Glutamatergic neuron (in vitro differentiated cells): ENCODE measurements at places on chromosomes 11 and 22.
A peak's percentile ranks its signal among the peaks of the same experiment; 100 is the strongest.

DNA sequence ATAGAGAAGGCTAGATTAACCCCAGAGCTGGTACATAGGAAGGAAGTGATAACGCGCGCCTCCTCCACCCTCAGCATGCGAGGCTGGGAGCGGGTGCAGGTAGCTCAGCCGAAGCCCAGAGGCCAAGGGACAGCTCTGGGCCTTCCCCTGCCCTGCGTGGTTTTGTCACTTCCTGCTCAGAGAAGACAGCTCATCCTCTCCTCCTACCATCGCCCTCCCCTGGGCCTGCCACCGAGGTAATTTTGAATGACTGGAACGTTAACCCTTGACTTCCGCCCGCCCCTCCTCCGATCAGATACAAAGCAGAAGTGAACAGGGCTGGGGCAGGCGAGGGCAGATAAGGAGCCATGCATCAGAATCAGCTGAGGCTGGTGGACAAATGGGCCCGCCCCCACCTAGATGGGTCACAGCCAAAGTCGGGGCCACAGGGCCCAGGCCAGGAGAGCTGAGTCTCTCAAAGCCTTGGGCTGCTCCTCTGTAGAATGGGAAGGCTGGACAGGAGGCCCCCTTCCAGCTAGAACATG is 1.6 kb downstream of the RAC2 start:
- H3K4me1 ChIP-seq, result peaks cover 10% of the 10 kb centered on the region
- H3K27ac ChIP-seq, result no peak overlapping the region
- DNase-seq, result no peak

- H3K27ac ChIP-seq, result no peak overlapping the region
- H3K4me1 ChIP-seq, result no peaks in the 10 kb centered on the region
- DNase-seq, result peak; percentile 74
- H3K27me3 ChIP-seq, result no peaks in the 10 kb centered on the region
- no peaks in the 10 kb centered on the region for H3K36me3 ChIP-seq
These were observed 35.5 kb downstream of the PIWIL4 start for GRCh38 chr11:94602430-94603372.

- H3K27me3 ChIP-seq, result peaks cover 5% of the 10 kb centered on the region
- peaks cover 26% of the 10 kb centered on the region for H3K4me1 ChIP-seq
- H3K36me3 ChIP-seq, result no peaks in the 10 kb centered on the region
- no peak overlapping the region for H3K27ac ChIP-seq
These were observed 45.8 kb downstream of the ELFN2 start for GRCh38 chr22:37381489-37381888.

GRCh38 chr22:44711241-44711560 is 9.2 kb downstream of the PRR5 start:
- no peak overlapping the region for H3K27ac ChIP-seq
- no peaks in the 10 kb centered on the region for H3K36me3 ChIP-seq
- peaks cover 1% of the 10 kb centered on the region for H3K4me1 ChIP-seq
- H3K27me3 ChIP-seq, result peaks cover 11% of the 10 kb centered on the region
- no peak for DNase-seq

DNA sequence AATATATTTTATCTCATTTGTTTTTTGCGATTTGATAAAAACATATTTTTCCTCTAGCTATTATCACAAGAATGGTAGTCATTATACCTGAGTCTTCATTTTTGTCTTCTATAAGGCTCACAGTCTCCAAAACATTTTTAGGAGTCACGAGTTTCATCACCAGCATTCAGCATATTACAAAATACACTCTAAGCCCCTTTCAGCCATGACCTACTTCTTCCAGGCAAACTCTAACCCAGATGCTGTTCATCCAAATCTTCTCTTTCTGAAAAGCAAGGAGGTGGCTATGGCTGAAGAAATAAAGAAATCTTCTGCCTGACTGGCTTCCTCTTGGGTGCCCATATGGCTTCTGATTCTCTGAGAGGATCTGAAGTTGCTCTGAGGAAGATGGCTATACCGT is 35.7 kb upstream of the USP47 start:
- no peak overlapping the region for H3K4me3 ChIP-seq
- no peak overlapping the region for H3K27ac ChIP-seq
- DNase-seq, result no peak
- no peaks in the 10 kb centered on the region for H3K36me3 ChIP-seq

DNA sequence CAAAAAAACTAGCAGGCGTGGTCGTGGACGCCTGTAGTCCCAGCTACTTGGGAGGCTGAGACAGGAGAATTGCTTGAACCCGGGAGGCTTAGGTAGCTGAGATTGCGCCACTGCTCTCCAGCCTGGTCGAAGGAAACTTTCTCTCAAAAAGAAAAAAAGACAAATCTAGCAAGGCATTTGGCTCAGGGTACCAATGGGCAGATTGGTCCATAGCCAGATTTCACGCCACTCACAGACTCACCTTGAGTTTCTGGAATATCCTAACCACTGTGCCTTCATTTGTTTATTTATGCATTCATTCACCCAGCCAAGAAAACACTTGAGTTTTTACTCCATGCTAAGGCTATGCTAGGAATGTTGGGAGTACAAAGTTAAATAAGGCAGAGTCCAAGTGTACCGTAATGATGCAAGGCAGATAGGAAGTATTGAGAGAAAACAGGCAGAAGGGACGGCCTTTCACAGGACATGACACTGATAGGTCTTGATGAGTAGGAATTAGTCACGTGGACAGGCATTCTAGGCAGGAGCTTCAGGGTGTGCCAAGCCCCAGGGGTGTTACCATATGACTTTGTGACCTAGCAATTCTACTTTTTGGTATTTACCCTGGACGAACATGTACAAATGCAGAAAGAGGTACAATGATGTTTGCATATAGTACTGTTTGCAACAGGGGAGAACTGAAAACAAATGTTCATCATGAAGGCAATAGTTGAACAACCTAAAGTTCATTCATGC is 3.0 kb upstream of the PACSIN3 start:
- H3K36me3 ChIP-seq, result no peaks in the 10 kb centered on the region
- no peak overlapping the region for H3K27ac ChIP-seq
- peaks cover 2% of the 10 kb centered on the region for H3K27me3 ChIP-seq
- no peak overlapping the region for H3K4me3 ChIP-seq

- peaks cover 7% of the 10 kb centered on the region for H3K4me1 ChIP-seq
- no peaks in the 10 kb centered on the region for H3K36me3 ChIP-seq
- no peak for DNase-seq
- H3K27ac ChIP-seq, result no peak overlapping the region
These were observed 34.3 kb downstream of the ZNF202 start for GRCh38 chr11:123707206-123707605.

DNA sequence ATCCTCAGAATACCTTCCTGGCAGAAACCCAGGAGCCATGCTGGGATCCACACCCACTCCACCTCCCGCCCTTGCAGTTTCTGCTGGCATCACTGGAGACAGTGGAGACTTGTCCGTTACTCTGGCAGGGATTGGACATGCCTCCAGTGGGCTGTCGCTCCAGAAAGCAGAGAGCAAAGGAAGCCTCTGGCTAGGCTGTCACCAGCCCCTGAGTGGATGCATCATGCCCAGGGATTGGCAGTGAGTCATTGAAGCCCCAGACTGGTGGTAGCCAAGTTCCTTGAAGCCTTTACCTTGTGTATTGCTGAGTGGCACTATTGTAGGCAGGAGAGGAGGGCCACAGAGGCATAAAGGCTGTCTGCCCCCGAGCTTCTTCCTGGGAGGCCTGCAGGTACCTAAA is 34.8 kb upstream of the E2F8 start:
- no peak overlapping the region for H3K27ac ChIP-seq
- no peak for DNase-seq
- H3K4me3 ChIP-seq, result no peak overlapping the region
- peaks cover 2% of the 10 kb centered on the region for H3K27me3 ChIP-seq
- peaks cover 1% of the 10 kb centered on the region for H3K4me1 ChIP-seq
- H3K36me3 ChIP-seq, result no peaks in the 10 kb centered on the region

DNA sequence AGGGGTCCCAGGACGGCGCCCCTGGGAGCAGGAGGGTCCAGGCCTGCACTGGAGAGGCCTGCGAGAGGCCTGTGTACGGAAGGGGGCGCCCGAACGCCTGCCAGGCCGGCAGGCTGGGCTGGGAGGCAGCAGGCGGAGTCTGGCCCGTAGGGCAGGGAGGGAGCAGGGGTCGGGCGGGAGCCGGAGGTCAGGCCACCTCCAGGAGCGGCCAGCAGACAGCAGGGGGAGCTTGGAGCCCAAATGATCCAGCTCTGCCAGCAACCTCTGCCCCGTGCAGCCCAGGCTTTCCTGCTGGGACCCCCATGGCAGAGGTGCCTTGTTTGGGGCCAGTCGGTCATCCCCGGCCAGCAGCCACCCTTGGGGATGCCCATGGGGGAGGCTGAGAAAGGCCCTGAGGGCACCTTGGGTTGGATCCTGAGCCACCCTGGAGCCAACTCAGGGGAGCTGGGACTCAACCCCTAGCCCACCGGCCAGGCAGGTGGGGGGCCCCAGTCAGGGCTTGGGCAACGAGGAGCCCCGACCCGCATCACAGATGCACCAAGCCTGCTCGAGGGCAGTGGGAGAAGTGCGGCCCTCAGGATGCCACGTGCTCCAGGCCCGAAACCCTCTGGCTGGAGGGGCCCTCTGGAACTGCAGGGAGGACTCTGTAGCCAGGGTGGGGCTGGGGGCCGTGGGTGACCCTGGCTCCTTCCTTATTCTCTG is 9.6 kb upstream of the SYT8 start:
- H3K4me3 ChIP-seq, result no peak overlapping the region
- no peaks in the 10 kb centered on the region for H3K4me1 ChIP-seq
- peaks cover 5% of the 10 kb centered on the region for H3K36me3 ChIP-seq
- peak; percentile 95 for DNase-seq
- H3K27me3 ChIP-seq, result peaks cover 10% of the 10 kb centered on the region

DNA sequence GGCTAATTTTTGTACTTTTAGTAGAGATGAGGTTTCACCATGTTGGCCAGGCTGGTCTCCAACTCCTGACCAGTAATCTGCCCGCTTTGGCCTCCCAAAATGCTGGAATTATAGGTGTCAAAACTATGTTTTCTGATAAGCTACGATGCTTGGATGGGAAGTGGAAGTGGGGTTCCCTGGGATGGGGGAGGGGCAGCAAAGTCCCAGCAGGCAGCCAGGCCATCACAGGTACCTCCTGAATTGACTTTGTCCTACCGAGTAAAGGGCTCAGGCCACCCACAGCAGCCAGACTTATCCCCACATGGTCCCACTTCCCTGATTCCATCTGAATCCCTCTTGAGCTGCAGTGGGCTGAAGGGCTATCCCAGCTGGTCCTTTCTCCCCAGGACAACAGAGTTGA is 6.9 kb downstream of the FTH1 start:
- H3K27me3 ChIP-seq, result peaks cover 10% of the 10 kb centered on the region
- peaks cover 6% of the 10 kb centered on the region for H3K4me1 ChIP-seq
- H3K27ac ChIP-seq, result no peak overlapping the region

- no peaks in the 10 kb centered on the region for H3K36me3 ChIP-seq
- H3K27ac ChIP-seq, result no peak overlapping the region
- no peak overlapping the region for H3K4me3 ChIP-seq
- no peak for DNase-seq
These were observed 67.2 kb downstream of the EFCAB6 start for GRCh38 chr22:43744700-43745410.

GRCh38 chr11:104866815-104867214 is 31.4 kb downstream of the CASP12 start:
- H3K27ac ChIP-seq, result no peak overlapping the region
- no peak overlapping the region for H3K4me3 ChIP-seq
- DNase-seq, result no peak
- no peaks in the 10 kb centered on the region for H3K4me1 ChIP-seq
- H3K36me3 ChIP-seq, result peaks cover 6% of the 10 kb centered on the region

DNA sequence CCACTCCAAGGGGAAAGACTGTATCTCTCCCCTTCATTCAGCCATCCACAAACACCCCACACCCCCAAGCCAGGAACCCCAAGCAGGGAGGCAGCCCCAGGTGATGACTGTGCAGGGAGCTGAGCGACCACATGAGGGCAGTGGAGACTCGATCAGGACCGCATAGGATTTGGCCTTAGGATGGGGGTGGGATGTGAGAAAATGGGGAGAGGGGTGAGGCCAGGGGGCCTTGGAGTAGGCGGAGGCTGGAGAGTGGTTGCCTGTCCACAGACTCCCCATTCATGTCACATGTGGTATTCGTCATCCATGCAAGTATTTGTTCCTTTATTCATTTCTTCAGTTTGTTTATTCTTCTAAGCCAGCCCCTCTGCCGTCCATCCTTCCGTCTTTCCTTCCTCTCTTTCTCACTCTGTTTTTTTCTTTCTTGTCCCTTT is 2.7 kb upstream of the RHOD start:
- peak overlapping the region; percentile 29 for H3K27ac ChIP-seq
- H3K27me3 ChIP-seq, result peaks cover 7% of the 10 kb centered on the region
- H3K36me3 ChIP-seq, result no peaks in the 10 kb centered on the region
- peak; percentile 71 for DNase-seq

GRCh38 chr22:36107436-36107835 is 53.1 kb downstream of the APOL3 start:
- no peak overlapping the region for H3K4me3 ChIP-seq
- no peaks in the 10 kb centered on the region for H3K27me3 ChIP-seq
- no peak overlapping the region for H3K27ac ChIP-seq
- no peaks in the 10 kb centered on the region for H3K36me3 ChIP-seq

DNA sequence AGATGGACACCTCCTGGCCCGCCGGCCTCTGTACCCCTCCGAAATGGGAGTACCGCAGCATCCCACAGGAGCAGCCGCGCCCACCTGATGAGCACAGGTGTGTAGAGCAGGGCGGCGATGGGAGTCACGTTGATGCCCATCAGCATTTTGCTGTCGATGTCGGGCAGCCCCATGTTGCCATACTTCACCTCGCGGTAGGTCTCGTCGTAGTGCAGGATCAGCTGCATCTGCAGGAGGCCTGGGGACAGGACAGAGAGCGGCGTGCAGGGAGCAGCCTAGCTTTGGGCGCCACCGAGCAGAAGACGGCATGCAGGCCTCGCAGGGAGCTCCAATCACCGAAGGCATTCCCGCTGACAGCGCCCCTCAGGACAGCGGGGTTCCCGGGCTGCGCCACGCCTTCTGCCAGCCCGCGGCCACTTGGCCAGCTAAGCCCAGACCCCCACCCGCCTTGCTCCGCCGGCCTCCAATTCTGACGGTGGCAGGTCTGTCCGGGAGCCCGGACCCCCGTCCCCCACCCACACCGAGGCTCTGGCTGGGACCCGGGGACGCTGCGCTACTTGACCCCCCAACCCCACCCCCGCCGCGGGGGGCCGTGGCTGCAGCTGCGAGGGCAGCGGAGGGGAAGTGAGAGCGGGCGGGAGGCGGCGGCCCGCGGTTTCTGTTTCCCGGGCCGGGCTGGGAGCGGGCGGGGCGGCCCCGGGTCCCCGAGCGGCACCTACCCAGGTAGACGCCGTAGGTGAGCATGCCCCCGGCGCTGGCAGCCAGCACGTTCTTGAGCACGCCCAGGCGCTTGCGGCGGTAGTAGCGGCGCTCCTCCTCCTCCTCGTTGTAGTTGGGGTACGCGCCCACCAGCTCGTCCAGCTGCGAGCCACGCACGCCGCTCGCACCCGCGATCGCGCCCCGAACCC is 705 bp downstream of the UNC93B1 start:
- no peaks in the 10 kb centered on the region for H3K36me3 ChIP-seq
- H3K4me1 ChIP-seq, result peaks cover 3% of the 10 kb centered on the region
- H3K27ac ChIP-seq, result no peak overlapping the region
- peak overlapping the region; percentile 84 for H3K4me3 ChIP-seq
- DNase-seq, result peak; percentile 45

GRCh38 chr11:86980086-86980796 is 25.0 kb upstream of the FZD4 start:
- H3K27me3 ChIP-seq, result no peaks in the 10 kb centered on the region
- H3K4me3 ChIP-seq, result no peak overlapping the region
- no peaks in the 10 kb centered on the region for H3K4me1 ChIP-seq
- H3K36me3 ChIP-seq, result no peaks in the 10 kb centered on the region
